Caki2 (cell line): ENCODE measurements at places on chromosomes 2 and 18.

DNA sequence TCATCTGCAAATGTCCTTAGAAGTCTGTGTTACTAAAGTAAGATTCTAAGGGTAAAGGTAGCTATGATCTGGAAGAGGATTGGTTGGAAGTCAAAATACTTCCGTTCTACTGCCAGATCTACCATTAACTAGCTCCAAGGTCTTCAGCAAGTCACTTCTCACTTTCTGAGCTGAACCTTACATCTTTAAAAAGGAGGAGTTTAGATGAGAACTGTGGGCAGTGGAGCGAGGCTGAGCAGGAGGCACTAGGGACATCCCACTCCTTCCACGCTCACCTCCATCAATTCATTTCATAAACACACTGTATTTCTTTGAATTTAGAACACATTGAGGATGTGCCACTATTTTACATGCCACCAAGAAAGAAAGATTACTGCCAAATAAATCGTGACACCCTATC, 143.0 kb downstream of the ABCA12 start:
- no peak for DNase-seq

DNA sequence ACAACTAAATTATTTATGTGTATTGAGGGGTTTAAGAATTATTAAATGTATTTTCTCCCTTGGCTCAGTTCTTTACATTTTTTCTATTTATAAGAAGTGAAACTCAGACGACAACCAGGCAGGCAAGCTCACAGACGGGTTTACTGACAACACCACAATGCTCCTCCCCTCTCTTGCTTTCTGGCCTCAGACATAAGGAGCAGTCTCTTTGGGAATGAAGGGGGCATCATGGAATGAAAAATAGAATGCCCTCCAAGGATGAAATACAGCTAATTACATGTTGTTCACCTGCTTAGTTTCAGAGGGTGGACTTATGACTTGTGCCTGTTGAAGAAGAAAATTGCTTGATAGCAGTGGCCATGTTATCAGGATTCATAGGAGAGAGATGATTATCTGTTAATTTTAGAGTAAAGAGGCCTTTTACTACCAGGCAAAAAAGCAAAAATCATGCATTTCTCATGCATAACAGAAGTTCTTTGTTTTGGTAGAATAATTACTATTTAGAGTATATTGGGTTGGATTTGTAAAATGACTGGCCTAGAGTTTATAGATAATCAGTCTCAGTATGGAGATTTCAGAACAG, 172.1 kb upstream of the LRRTM1 start:
- no peak for DNase-seq

- no peak for DNase-seq
These were observed 187.6 kb upstream of the NRP2 start for GRCh38 chr2:205494537-205495235.

- no peak for DNase-seq
These were observed 21.2 kb upstream of the EPAS1 start for GRCh38 chr2:46275995-46276394.

DNA sequence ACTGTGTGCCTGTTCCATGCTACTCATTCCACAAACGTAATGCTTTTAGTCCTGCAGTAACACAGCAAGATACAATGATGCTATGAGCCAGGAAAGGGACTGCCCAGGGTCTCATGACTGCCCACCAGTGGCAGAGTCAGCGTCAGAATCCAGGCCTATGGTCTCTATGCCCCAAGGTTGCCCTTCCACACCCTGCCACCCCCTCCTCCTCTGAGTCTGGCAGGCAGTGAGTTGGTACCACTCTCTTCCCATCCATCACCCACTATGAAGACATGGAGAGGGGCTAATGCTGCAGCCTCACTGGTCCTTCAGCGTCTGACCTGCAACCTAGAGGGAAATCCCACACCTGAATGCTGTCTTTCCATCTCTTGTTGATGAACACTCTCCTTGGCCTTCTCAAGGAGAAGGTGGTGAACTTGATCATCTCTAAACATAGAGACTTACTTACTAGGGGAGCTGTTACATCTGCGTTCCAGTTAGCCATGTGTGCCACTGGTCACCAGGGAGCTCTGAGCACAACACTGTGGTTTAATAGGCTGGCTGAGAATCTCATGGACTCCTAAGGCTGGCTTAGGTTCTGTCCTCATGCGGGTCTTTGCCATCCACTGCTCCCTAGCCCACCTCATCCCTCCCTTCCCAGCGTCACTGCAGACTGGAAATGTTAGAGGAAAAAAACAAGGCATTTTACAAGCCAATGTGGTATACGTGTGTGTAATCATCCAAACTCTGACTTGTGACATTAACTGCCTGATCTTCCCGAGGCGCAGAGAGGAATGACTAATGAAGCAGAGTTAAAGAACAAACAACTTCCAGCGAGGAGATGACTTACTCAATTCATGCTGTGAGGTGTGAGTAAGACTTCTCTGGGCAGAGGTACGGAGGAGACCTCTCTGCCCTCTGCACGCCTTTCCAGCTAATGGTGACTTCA, 28.8 kb downstream of the STEAP3 start:
- peak; percentile 95 for DNase-seq

- DNase-seq = no peak
These were observed 21.7 kb downstream of the ZNF638 start for GRCh38 chr2:71353248-71353647.

GRCh38 chr2:62817995-62818713, 112.6 kb downstream of the EHBP1 start:
- DNase-seq = no peak

DNA sequence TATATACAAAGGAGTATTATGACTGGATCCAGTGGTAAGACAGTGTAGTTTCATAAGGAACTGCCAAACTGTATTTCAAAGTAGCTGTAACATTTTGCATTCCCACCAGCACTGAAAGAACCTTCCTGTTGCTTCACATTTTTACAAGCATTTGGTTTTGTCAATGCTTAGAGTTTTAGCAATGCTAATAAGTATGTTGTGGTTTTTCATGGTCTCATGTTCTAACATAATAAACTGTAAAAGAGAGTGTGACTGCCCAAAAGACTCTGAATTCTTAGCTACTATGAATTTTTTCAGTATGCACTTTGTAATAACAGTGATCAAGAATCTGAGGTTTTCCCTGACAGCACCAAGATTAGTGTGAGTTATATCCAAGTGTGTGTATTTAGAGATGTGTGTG, 604.2 kb downstream of the XIRP2 start:
- DNase-seq = no peak

GRCh38 chr2:207311316-207312005, 145.7 kb upstream of the KLF7 start:
- peak; percentile 59 for DNase-seq

DNA sequence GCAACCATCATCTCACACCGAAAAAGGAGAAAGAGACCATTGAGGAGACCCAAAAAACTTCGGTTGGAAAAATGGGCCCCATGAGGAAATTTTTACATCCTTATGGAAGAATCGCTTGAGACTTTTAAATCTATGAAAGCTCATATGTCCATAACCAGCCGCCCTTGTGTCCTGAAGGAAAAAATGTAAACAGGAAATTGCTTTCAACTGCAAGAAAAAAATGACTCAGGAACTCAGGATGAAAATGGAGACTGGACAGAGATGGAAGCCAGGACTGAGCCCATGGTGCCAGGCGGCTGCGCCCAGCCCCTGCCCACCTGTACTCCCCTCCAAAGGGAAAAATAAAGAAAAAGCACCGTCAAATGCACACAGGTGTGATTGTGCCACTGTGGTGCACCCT, 81.5 kb upstream of the SLC66A3 start:
- no peak for DNase-seq

- no peak for DNase-seq
These were observed 34.2 kb downstream of the NDUFA10 start for GRCh38 chr2:239990966-239991365.

GRCh38 chr2:219676586-219676985, 49.2 kb downstream of the SLC4A3 start:
- DNase-seq = no peak

DNA sequence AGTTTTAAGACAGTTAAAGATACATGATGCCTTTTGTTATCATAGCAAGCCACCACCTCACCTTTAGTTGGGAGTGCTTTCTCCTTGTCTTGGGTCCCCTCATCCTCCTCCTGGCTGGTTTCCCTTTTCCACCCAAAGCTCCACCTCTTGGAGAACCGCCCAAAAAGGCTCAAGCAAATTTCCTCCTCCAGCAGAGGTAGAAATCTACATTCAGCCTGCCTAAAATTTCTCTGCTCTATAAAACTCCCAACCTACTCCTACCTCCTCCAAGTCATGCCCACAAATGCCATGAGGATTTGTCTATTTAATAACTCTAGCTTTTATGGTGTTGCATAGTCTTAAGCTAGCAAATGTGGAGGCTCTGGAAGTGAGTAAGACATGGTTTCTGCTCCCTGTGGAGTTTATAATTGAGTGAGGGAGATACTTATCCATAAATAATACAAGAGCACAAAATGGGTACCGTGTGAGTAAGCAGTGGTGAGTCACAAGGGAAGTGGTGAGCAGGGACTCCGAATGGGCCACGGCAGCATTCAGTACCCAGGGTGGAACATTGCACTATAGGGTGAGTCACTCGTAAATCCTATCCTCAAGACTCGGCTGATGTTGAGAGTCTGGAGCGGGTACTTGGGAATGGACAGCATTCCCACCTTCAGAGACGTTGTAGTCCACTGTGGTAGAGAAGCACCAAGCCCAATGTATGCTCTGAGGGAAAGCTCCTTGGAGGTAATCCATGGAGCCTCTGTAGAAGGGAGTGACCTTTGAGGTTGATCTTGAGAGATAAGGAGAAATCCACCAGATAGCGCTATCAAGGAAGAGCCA, 146.3 kb downstream of the RTN4 start:
- DNase-seq = peak; percentile 74

- no peak for DNase-seq
These were observed 102.7 kb downstream of the CPO start for GRCh38 chr2:207041786-207042554.

GRCh38 chr2:217231724-217232123, 371.9 kb upstream of the TNP1 start:
- DNase-seq = no peak
